Right ventricle myocardium superior (tissue), 1 donor: ENCODE measurements at places on chromosomes 1 and 21. TPM values are rescaled to one million over a fixed set of nuclear protein-coding genes. Genes with fewer than 3 reads are reported as not detected.

DNA sequence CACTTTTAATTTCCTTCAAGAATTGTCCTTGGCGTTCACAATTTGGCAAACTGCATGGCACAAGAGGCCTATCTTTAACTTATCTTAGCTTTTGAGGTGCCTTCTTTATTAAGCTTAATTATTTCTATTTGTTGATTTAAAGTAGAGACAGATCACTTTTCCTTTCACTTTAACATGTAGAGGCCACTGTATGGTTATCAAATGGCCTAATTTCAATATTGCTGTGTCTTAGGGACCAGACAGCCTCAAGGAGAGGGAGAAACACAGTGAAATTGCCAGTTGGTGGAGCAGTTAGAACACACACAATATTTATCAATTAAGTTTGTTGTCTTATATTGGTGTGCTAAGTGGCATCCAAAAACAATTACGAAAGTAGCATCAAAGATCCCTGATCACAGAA is 1013.9 kb downstream of the KCNT2 start:
- no peak for DNase-seq

Gene CD1B
- not detected for total RNA-seq

DNA sequence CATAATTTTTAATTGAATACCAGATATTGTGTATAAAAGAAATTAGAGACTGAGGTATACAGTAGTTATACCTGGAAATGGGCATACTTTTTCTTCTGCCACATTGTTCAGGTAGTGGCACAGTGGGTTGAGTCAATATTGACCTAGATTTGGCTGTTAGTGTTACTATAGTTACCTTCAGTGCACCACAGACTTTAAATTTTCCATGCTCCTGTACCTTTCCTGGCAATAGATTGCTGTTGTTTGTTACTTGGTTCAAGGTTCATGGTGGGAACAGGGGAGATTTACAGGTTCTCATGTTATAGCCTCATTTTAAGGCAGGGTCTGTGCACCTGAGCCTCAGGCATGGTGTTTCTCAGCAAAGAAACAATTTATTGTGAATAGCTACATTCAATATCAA is 218.7 kb downstream of the LBR start:
- DNase-seq = no peak

Gene TNFSF18
- not detected for total RNA-seq

Gene ESRRG
- 45.5 TPM for total RNA-seq

- no peak for DNase-seq
Observed at GRCh38 chr1:230076121-230076520, 9.1 kb downstream of the GALNT2 start.
